ENCODE measurements at places on chromosomes 3 and 15.

DNA sequence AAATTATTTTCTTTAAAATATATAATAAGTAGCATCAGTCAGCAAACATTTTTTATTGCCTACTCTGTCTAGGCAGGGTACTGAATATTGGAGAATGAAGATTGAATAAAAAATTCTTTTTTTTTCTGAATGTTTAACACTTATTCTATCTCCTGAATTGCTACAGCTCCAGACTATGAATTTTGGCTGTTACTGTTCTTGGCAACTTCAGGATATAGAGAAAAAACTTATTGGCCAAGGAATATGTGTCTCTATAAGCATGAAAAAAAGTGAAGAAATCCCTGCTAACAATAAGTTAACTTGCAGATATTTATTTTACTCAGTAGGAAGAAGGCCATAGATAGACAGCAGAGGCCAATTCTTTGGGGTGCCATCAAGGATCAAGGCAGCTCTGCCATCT, 309.6 kb downstream of the RBMS3 start:
- no peak for DNase-seq

GRCh38 chr3:169083163-169083562, 580.3 kb downstream of the MECOM start:
- DNase-seq = no peak

GRCh38 chr3:40313975-40314860, 4.7 kb downstream of the EIF1B start:
- no peak for DNase-seq

GRCh38 chr3:42182555-42182954, 83.4 kb downstream of the CCK start:
- no peak for DNase-seq

DNA sequence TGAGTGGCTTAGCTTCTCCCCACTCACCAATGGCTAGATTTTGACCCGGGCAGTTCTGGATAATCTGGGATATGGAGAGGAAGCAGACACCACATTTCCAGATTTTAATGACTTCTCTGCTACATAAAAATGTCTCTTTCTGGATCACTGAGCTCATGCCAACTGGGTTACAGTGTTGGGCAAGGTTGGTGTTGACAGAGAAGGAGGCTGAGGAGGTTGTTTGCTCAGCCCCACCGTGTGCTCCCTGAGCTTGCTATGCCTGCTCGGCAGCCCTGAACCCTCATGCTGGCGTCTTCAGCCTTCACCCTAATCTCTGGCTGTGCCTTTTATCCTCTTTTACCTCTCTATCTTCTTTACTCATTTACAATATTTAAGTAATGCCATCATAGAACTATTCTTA, 53.0 kb upstream of the KPNA4 start:
- no peak for DNase-seq

- no peak for DNase-seq
These were observed 657.7 kb upstream of the TBL1XR1 start for GRCh38 chr3:177855021-177855420.

DNA sequence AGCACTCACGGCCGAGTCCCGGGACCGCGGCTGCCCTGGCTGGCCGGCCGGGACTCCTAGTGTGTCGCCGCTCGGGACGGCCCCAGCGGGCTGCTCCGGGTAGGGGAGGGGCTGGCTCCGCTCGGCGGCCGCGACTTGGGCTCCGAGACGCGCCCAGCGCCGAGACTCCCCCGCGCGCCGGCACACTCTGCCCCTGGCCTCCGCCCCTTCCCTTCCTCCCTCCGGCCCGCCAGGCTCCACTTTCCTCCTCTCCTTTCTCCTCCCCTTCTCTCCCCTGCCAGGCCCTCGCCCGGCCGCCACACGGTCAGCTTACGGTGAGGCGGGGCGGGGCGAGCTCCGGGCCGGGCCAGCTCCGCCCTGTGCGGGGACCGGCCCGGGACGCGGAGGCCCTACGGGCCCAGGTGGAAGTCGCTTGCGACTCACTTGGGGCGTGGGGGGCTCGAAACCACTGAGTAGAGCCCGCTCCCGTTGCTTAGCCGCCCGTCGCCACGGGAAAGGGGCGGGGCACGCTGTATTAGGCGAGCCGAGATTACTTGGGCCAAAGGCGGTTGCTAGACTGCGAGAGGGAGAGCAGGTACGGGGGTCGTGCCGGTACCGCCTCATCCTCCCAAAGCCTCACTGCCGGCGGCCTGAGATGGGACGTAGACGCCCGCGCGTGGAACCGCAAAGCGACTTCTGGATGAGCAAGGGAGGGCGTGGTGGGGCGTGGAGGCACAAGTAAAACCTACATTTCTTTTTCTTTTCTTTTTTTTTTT, at the start of gene ITGB5:
ITGB5 (minus strand) TSS at position 189 of the 755 bp plus-strand sequence. CDS start 365 bp downstream, outside the sequence.
- no peak for DNase-seq

DNA sequence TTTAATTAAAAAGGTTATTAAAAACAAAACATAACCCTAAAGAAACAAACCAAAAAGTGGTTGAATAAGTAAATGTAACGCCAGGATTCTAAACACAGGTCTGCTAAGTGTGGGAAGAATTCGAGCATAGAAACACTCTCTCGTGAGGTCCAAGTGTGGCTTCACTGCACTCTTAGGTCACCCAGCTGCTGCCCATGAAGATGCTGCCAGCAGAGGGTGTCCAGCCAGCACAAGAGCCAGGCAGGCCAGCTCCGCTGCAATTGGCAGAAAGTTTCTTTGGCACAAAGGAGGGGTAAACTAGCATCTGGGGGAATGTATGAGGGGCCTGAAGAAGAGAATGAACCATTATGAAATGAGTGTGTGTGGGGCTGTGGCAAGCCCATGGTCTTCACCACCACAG, 215.7 kb upstream of the FEZF2 start:
- DNase-seq = no peak

DNA sequence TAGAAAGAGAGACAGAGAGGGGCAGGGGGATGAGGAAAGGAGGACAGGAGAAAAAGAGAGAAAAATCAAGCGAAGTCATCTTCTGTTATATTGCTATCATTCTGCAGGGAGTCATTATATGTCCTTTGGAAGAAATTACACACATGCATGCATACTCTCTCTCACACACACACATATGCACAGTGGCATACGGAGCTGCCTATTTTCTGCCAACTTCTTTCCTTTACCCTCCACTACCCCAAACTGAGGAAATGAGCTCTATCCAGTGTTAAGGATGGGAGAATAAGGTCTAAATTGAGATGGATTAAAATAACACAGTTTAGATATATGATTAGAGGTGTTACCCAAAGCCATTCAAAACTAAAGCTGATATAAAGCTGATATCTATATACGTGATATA, 48.8 kb downstream of the PDZRN3 start:
- DNase-seq = no peak

DNA sequence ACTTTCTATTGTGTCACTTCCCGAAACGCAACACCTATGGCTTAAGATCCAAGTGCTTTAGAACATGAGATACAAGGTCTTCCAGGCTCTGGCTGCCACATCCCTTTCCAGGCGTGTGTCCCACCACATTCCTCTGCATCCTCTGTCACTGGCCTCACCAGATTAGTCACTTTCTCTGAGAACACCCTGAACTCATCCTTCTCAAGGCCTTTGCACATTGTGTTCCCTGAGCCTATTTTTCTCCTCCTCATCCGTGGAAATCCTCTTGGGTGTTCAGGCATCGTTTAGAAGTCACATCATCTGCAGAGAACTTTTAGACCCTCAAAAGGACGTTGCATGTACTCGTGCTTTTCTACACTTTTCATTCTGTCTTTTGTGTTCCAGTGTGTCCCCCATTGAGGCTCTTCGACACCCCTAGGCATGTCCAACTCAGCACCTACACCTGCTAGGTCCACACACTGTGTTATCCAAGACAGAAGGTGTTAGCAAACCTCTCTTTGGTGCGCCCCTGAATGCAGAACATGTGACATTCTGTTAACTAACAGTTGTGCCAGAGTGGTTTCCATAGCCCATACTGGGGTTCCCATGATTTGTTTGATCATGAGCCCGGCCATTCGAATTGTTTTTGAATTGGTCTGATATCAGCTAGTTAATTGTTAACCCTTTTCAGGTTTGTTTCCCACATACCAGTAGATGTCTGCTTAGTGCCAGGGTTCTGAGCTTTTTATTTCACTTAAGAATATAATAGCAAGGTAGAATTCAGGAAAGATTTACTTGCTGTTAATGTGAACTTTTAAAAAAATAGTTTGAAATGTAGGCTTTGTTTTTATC, 67.2 kb downstream of the LPP start:
- no peak for DNase-seq

DNA sequence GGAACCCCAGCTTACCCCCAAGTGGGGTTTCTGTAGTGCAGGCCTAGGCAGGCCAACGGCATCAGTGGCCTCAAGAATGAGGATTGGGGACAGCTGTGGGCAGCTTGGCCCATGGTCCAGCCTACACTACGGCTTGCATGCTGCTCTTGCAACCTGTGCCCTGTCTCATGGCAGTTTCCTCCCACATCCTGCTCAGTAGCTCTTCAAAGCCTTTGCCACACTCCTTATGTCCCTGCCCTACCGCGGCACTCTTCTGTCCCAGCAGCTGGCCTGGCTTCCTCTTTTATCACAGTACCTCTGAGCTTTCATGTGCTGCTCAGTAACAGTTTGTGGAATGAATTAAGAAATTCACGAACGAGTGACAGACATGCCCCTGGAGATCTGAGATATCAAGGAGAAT, 431.0 kb downstream of the EPHB1 start:
- no peak for DNase-seq

DNA sequence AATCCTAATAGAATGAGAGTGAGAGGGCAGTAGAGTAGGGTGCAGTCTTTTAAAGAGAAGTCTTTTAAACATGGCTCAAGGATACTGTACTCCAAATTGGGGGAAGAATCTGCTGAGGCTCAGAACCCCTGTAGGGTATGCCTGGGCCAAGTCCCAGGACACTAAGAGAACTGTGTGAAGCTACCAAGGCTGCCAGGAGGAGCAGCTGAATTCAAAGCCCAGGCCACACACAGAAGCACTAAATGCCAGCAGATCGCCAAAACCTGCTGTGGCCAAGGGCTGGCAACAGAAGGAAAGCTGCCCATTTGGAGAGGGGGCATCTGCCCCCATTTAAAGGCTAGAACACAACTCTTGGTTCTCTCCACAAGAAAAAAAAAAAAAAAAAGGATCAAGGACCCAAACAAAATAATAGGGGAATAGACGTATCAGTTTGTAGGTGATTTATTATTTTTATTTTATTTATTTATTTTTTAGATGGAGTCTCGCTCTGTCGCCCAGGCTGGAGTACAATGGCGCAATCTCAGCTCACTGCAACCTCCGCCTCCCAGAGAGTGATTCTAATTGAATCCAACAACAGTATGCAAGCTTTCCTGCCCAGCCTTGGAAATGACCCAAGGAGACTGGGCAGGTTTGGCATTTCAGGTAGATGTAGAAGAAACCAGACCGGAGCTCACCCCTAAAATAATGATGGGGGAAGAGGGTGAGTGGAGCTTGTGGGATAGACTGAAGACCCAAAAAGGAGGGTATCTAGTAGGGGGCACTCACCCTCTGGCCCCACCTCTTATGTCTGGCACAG, 279.0 kb upstream of the WNT5A start:
- DNase-seq = no peak

DNA sequence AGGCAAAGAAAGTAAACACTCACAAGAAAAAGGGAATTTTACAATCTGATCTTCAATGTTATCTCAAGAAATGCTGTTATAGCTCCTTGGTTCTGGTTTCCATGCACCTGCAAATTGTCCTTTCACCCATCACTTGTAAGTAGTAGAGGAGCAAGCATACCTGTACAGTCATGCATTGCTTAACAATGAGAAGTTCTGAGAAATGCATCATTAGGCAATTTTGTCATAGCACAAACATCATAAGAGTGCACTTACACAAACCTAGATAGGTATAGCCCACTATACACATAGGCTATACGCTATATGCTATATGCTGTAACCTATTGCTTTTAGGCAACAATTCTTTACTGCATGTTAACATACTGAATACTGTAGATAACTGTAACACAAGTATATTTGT, 672.3 kb downstream of the FHIT start:
- no peak for DNase-seq

DNA sequence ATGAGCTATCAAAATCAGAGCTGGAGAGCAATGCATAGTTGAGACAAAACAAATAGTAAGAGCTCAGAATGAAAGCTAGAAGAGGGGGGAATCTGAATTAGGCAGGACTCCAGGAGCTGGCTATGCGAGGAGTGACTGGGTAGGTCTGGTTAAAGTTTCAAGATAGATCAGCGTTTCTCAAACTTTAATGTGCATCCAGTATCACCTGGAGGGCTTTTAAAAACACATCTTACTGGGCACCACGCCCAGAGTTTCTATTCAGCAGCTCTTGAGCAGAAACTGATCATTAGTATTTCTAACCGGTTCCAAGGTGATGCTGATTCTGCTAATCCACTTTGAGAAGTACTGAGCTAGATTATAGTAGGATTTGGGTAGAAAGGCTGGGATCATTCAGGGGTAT, 96.2 kb upstream of the ACP3 start:
- no peak for DNase-seq

GRCh38 chr15:63476229-63476632, 28.2 kb upstream of the USP3 start:
- no peak for DNase-seq

DNA sequence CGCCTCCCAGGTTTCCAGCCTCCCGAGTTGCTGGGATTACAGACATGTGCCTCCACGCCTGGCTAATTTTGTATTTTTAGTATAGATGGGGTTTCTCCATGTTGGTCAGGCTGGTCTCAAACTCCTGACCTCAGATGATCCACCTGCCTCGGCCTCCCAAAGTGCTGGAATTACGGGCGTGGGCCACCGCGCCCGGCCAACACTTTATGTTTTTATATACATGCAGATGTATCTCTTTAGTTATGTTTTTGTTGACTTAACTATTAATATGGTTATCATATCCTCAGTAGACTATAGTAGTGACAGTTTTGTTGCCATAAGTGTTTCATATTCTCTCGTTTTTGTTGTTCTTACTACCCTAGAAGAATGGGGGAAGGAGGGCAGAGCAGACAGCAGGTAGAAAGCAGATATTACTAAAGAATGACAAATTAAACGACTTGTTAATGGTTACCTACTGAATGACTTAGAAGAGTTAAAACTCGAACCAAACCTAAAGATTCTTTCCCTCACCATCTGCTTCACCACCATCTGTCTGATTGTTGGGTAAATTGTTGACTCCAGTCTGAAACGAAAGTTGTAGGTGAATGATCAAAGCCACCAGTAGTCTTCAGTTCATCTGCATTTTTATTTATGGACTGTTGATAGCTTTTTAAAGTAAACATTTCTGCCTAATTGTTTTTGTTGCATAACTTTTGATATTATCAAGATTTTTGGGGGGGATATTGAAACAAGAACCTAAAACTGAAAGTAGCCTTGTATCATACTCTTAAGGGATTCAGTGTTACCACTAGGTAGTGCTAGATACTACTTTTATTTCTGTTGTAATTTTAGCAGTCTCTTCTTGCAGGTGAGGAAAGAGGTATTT, 89.3 kb downstream of the RASA2 start:
- no peak for DNase-seq

GRCh38 chr15:40511472-40512133, 40.8 kb downstream of the CHST14 start:
- DNase-seq = no peak
